Left renal pelvis (tissue), 4 donors: ENCODE measurements at places on chromosomes 3 and 15. TPM values are rescaled to one million over a fixed set of nuclear protein-coding genes. Genes with fewer than 3 reads are reported as not detected.

- no peak for DNase-seq
Measured at GRCh38 chr3:72015463-72015862, 230.5 kb upstream of the PROK2 start.

DNA sequence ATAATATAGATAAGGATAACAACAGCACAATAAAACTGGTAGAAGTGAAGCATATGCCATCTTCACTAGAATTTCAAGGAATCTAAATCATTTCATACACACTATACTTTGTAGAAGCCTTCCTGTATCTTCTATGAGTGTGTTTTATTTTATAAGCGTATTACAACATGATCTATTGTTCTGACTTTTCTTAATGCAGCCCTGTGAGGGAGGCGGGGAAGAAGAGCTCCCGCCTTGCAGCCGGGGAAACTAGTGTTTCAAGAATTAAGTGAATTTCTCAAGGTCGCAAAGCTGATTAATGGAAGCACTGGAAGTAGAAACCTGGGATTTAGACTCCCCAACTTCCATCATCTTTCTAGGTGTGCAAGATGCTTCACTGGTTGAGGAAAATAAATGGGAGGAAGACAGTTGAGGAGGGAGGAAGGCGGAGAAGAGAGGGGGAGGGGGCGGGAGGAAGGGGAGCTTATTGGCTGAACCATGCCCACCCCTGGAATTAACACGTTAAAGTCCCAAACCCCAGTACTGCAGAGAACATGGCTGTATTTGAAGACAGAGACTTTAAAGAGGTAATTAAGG lies 32.9 kb downstream of the VGLL4 start:
- no peak for DNase-seq

The SUCNR1 gene
- polyA plus RNA-seq, result 11.4 TPM

- DNase-seq, result peak; percentile 99
Measured at GRCh38 chr3:136752422-136753325, 496 bp upstream of the STAG1 start.

DNA sequence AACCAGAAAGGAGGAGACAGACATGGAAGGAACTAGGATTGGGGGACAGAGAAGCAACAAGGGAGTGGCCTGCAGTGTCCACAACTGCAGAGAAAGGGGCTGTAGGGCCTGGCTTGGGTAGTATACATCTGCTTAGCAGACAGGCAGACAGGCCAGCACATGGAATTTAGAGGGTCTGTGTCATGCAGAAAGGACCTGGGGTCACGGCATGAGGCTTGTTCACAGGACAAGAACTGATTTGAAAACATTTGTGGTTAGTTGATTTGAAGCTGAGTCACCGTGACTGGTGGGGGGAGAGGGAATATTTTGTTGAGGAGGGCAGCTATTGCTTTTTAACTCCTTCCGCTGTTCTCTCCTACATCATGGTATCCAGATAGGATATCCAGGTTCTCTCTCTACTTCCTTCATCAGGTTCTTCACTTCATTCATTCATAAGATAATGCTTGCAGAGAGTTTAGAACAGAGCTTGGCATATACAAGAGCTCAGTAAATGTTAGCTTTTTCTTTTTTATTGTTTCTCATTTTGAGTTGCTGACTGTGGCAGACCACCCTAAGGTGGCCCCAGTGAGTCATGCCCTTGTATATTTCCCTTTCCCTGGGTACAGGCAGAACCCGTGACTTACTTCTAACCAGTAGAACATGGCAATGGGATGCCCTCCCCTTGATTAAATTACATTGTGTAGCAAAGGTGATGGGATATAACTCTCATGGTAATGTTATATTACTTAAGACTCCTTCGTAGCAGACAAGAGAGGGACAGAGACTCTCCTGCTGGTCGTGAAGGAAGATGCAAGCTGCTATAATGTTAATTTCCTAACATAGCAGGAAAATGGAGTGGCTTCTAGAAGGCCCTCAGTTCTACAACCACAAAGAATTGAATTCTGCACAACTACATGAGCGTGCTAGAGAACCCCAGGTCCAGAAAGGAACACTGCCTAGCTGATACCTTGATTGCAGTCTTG lies 95.0 kb upstream of the NMNAT3 start:
- no peak for DNase-seq

GRCh38 chr3:152828075-152828840 lies 6.7 kb upstream of the P2RY1 start:
- DNase-seq, result no peak

- no peak for DNase-seq
Measured at GRCh38 chr3:34361921-34362320, 563.5 kb downstream of the PDCD6IP start.
